ENCODE measurements at places on chromosomes 5 and 9.

DNA sequence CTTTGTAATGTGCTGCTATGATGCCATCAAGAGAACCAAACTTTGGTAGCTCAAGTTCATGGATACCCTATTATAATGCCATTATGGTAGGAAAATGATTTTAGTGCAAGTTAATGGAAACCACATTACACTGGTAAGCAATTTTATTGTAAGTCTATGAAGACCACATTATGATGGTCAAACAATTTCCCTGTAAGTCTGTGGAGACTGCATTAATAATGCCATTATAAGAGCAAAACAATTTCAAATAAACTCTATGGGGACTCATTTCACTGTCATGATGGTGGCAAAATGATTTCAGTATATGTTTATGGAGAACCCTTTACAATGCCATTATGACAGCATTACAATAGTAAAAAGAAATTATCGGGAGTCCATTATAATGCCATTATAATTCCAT, 602.0 kb upstream of the MEF2C start:
- no peak for DNase-seq

DNA sequence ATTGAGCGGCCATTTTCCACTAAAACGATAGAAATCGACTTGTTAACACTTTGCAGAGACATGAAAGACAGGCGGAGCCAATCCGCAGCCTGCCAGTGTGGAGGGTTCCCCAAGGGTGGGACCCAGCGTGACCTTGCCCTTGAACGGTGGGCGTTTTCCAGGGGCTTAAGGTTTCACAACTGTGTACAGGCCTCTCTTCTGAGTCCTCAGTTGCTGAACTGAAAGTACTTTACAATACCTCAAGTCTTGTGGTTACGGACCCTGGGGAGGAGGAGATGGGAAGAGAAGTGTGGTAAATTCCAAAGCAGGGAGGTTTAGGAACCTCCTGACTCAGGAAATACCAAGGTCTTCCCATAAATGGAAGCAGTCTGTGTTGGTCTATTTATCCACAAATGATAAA, 68.2 kb upstream of the CKMT2 start:
- DNase-seq = no peak

DNA sequence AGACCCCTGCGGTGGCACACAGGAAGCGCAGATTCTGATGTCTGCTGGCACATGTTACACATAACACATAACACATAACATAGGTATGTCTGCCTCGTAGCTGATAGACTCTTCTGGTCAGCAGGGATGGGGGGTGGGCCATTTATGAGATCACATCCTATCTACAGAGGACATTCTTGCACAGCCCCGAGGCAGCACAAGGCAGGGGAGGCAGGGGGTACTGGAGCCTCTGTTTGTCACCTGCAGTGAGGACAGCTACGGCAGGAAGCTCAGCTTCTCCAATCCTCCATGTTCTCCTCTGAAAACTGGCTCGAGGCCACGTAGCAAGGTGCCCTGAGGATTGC, 16.7 kb upstream of the MED10 start:
- no peak for DNase-seq

DNA sequence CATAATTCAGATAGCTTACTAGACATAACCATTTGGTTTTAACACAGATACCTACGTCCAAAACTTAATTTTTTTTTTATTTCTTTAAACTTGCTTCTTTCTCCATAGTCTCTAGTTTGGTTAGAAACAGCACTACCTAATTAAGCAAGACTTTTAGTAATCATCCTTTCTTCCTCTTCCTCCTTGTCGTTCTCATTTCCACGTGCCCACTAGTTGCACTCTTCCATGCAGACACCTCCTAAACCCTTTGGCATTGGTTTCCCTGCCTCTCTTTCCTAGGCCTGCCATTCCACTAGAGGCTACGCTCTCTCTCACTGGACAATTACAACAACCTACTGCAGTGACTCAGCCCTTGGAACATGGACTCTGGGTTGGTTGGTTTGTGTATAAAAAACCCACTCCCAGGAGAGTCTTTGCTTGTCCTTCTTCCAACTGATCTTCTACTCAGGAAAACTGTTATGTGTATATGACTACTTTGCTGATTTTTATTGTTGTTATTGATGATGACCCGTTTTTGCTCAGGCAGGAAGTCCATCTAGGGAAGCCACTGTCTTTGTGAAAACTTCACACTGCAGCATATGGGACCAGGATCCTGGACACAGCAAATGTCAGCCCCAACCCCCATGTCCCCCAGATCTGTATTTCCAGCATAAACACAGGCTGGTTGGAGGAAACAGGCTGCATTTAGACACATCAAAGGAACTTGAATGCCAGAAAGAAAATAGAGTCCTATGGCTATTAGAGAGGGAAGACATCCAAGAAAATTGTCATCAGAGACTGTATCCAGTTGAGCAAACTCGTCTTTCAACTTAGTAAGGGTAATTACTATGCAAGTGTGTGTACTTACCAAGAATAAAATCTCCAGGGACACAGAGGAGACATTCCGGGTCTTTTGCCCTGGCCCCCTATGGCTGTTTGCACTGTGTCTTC, 503.2 kb downstream of the GADD45G start:
- DNase-seq = no peak

- no peak for DNase-seq
These were observed 17.9 kb downstream of the MRPS27 start for GRCh38 chr5:72302171-72302570.

DNA sequence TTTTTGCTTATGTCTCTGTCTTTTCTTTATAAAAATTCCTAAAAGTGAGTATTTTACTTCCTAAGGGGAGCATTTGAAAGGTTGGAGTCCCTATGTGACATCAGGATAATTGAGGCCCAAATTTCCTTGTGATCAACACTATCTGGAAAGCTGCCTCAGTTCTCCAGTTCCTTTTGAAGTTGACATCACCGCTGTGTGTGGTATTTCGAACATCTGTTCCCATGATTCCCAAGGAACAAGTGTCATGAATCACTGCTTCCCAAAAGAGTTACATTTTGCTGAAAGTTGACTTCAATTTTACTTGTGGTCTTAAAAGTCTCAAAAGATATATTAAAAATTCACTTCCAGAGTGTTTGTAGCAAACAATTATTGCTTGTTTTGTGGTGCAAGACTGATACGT, 452.1 kb upstream of the RGMB start:
- no peak for DNase-seq

- DNase-seq = no peak
These were observed 9.4 kb upstream of the LMX1B start for GRCh38 chr9:126604059-126605055.

GRCh38 chr9:128550770-128551656, 1.4 kb upstream of the SPTAN1 start:
- DNase-seq = peak; percentile 19

- no peak for DNase-seq
These were observed 24.9 kb downstream of the MOCS2 start for GRCh38 chr5:53084546-53085255.

DNA sequence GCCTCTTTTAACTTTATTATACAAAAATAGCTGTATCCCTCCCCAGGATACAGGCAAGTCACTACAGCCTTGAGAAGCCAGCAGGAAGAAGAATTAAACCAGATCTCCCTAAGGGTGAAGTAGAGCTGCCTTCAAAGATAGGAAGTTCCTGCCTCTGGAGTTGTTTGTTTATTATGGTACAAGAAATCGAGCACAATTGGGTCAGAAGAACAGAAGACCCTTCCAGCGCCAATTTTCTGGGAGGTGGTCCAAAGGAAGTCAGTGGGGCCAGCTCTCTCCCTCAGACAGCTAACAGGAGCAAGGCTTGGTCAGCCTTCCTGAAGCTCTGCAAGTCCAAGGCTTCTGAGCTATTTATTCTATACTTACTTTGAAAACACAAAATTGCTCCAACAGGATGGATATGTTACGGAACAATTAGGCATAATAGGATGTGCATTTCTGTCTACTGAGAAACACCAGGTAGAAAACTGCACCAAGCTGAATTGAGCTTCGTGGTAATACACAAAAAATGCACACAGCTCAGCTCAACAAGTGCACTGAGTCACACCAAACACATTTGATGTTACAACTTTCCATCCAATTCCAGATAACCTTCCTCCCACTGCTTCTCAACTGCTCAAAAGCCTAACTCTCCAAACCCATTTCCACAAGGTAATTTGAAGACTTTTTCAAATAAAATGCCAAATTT, 16.0 kb downstream of the SERINC5 start:
- DNase-seq = no peak

All from OCI-M1 (cell line).